ENCODE measurements at places on chromosomes 2 and 18. TPM values are rescaled to one million over a fixed set of nuclear protein-coding genes. Genes with fewer than 3 reads are reported as not detected.

The CYTIP gene
- 17.8 TPM for total RNA-seq

The TEX44 gene
- total RNA-seq, result not detected

The SNED1 gene
- total RNA-seq, result 40.3 TPM

The DPY30 gene
- 69.3 TPM for total RNA-seq

The REG1B gene
- not detected for total RNA-seq

The IL36RN gene
- not detected for total RNA-seq

The L3MBTL4 gene
- total RNA-seq, result 10.5 TPM

The PASK gene
- 4.3 TPM for total RNA-seq

The OSR1 gene
- 16.3 TPM for total RNA-seq

The B3GNT7 gene
- 2.1 TPM for total RNA-seq

The DES gene
- total RNA-seq, result 6.0 TPM

The UGT1A6 gene
- not detected for total RNA-seq

The FBXO41 gene
- 3.1 TPM for total RNA-seq

The NIF3L1 gene
- total RNA-seq, result 12.7 TPM

The LAMA1 gene
- total RNA-seq, result 4.6 TPM

The FAM110C gene
- total RNA-seq, result not detected

The CACNB4 gene
- total RNA-seq, result 5.8 TPM

The DSG1 gene
- not detected for total RNA-seq

The CNDP1 gene
- total RNA-seq, result not detected

The SCN1A gene
- not detected for total RNA-seq

The TMEM214 gene
- 38.8 TPM for total RNA-seq

The KCNG2 gene
- total RNA-seq, result not detected

The EIPR1 gene
- total RNA-seq, result 15.4 TPM

The PKP4 gene
- 88.5 TPM for total RNA-seq

The LYPD1 gene
- 1.5 TPM for total RNA-seq

The GCG gene
- not detected for total RNA-seq

The NFATC1 gene
- 10.0 TPM for total RNA-seq

The ZNF804A gene
- total RNA-seq, result 0.16 TPM
